PC-3 (cell line): ENCODE measurements at places on chromosomes 7 and 10. TPM values are rescaled to one million over a fixed set of nuclear protein-coding genes. Genes with fewer than 3 reads are reported as not detected.

GRCh38 chr7:133748443-133749407 lies 378.4 kb upstream of the LRGUK start:
- DNase-seq = no peak

GRCh38 chr7:96241855-96242254 lies 80.0 kb downstream of the SLC25A13 start:
- DNase-seq = no peak

- DNase-seq = no peak
Observed at GRCh38 chr7:133575726-133576440, 323.0 kb downstream of the EXOC4 start.

DNA sequence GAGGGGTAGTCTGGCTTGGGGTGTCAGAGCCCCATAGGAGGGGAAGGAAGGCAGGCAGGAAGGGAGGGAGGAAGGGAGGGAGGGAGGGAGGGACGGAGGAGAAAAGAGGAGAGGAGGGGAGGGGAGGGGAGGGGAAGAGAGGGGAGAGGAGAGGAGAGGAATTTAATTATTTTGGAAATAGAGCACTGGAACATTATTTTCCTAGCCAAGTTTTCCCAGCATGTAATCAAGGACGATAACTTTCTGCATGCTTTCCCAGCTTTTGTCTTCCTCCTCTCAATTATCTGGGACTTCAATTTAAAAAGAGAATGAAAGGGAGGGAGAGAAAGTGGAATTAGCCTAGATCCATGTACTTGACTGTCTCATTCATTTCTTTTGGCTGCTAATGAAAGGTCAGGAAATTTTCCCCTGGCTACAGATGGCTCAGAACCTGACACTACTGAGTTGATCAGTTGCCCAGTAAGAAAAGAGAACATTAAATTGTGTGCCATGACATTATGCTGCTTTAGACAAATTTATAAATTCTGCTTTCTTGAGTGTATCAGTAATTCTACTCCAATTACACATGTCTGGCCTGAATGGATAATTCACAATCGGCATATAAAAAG lies 148.8 kb downstream of the LRRC4 start:
- DNase-seq = no peak

- peak; percentile 79 for DNase-seq
Observed at GRCh38 chr7:135335628-135336139, 102.0 kb downstream of the STRA8 start.

DNA sequence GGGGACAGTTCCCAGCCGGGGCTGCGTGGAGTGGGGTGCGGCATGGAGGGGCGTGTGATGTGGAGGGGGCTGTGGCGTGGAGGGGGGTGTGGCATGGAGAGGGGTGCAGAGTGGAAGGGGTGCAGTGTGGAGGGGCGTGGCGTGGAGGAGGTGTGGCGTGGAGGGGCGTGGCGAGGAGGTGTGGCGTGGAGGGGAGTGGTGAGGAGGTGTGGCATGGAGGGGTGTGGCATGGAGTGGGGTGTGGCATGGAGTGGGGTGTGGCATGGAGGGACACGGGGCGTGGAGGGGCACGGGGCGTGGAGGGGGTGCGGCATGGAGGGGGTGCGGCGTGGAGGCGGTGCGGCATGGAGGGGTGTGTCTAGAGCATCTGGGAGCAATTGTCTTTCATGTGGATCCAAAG lies 33.6 kb downstream of the NKX6-2 start:
- DNase-seq = no peak

GRCh38 chr7:30888747-30889146 lies 22.9 kb upstream of the AQP1 start:
- DNase-seq = peak; percentile 74

GRCh38 chr7:141071260-141071854 lies 2.5 kb upstream of the TMEM178B start:
- DNase-seq = peak; percentile 23

GRCh38 chr10:110220398-110220797 lies 13.0 kb downstream of the MXI1 start:
- no peak for DNase-seq

DNA sequence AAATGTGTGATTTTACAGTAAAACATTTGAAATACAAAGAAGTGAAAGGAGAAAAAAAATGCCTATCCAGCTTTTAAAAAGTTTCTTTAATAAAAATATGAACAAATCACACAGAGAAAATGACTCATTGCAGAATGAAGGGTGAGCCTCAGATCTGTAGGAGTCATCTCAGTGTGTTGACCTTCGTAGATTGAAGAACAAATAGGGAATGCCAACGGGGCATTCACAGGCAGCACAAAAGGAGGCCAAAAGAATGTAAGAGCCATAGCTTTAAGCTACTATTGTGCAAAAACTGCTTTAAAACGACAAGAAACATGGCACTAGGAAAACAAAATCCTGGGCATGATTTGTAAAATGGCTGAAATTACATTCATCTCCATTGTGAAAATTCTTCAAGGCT lies 782.7 kb upstream of the CELF2 start:
- no peak for DNase-seq

GRCh38 chr7:71377469-71377868 lies 245.5 kb downstream of the GALNT17 start:
- no peak for DNase-seq

GRCh38 chr10:99346247-99346646 lies 17.1 kb downstream of the CNNM1 start:
- peak; percentile 75 for DNase-seq

DNA sequence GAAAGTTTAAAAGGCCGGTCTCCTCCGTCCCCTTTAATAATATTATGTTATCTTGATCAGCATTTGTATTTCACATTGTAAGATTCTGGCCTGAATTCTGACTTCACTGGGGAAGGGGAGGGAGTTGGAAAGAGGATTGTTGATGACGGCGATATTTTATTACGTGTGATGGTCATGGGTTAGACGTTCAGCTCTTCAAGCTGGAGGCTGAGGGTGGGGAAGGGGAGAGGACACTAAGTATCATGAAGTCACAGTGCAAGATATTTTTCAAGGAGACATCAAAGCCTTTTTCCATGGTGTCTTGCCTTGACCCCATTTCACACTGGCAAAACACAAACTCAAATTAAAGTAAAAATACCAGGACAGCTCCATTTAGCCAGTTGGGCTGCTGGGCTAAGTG lies 126.7 kb downstream of the WDR11 start:
- no peak for DNase-seq

GRCh38 chr7:31986878-31987518 lies 83.2 kb downstream of the PDE1C start:
- DNase-seq = peak; percentile 65

DNA sequence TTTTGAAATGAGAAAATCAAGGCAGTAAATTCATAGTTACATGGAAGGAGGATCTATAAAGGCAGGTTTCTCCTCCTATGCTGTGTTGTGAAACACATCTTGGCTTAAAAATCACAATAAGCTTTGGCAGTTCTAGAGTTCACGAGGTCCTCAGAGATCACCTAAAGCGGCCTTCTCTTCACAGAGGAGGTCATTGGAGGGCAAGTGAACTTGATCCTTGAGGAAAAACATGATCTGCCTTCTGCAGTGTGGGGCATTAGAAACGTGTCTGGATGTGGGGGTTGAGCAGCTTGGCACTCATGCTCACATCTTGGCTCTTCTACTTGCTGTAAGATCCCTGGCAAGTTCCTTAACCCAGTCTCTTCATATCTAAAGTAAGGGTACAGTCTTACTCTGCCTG lies 96.1 kb upstream of the BMPER start:
- no peak for DNase-seq

DNA sequence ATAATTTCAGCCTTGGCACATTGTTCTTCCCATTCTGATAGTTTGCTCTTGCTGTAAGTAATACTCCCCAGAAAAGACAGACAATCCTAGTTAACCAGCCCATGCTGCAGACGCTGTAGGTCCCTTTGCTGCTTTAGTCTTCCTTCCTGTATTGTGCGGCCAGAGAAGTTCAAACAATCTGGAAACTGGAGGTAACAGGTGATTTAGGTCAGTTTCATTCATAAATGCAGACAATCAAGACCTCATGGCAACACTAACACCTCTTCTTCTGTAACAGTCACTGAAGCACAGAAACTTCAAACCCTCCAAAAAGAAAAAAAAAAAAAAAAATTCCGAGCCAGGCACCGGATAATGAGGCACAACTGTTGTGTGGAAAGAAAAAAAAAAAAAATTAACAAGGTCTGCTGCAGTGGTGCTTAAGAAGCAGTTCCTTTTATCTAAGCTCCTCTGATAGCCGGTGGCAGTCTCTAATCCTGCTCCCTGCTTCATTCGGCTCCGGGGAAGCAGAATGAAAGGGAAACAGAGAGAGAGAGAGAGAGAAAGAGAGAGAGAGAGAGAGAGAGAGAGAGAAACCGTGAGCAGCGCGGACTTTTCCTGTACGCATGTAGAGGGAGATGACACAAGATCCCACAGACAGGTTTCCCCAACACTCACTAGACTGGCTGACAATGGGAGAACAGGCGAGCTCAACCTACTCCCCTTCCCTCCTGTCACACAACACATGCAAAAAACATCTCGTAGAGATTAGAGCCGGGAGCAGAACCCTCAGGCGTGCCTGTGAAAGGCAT lies at the start of gene SEMA3A:
Gene SEMA3A, minus strand, starts transcription at position 306 of the 788 bp plus-strand sequence. Its CDS starts 203 bp downstream, at position 103.
- DNase-seq = peak; percentile 77

DNA sequence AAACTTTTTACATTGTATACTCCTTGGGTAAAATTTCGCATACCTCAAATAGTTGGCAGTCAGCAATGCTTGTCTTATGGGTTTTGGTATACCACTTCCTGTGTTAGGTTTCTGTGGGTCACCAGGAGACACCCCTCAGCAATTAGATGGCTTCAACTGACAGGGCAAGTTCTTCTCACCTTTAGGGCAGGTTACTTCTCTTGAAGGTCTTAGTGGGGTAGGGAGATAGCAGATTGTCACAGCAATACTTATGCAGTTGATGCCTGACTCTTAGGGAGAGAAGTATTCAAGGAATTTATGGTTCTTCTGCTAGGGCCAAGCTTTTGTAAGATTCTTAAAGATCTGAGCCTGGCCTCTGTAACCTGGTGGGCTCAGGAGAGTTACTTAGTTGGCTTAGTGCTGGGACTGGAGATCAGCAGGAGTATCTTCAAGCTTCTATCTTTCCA lies 42.9 kb downstream of the MKLN1 start:
- DNase-seq = peak; percentile 62

DNA sequence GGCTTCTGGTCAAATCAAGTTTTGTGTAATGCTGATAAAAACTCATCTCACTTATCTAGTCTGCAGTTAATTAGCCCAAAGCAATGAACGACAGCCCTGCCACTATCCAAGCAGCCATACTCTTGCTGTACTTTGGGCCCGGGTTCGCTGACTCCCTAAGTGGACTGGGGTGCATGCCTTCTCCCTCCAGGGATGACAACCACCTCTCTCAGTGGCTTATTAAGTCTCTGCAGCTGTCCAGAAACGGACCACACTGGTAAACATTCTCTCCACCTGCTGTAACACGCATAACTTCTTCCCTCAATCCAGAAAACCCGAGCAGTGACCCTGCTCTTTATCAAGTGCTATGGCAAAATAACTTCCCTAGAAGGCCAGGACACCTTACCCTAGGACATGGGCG lies 3.9 kb downstream of the FBXW4 start:
- no peak for DNase-seq

- DNase-seq = peak; percentile 62
Observed at GRCh38 chr10:121823993-121824463, 103.8 kb downstream of the ATE1 start.

DNA sequence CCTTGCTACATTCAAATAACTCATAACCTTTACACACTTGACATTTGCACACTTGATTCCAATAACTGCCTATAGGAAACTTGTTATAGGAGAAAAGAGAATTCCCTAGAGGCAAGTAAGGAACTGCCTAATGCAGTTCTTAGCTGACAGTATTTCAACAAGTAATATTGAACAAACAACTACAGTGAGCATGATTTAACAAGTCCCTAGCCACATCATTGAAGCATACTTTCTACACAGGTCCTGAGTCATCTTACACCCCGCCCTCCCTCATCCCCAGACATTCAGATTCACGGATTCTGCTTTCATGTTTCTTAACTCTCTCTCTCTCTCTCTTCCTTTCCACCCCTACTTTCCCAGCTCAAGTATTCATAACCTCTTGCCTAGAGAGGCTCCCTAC lies 153.5 kb downstream of the LSM5 start:
- DNase-seq = peak; percentile 26

GRCh38 chr7:157140511-157140905 lies 1.8 kb downstream of the UBE3C start:
- no peak for DNase-seq

- no peak for DNase-seq
Observed at GRCh38 chr7:80210400-80210799, 75.8 kb downstream of the GNAI1 start.

DNA sequence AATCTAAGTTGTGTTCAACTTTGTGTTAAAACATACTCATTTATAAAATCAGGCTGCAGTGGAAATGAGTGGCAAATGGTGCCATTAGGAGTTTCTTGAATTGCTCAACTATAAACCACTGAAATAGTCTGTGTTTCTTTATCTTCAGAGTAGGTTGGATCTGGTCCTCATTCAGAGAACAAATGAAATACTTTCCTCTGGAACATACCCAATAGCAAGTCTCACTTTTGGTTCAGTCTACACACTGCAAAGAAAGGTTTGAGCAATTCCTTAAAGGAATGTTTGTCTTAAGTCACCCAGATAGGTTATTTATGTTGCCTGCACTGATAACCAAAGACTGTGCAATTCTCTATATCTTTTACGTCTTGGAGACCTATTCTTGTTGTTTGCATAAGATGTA lies 62.5 kb downstream of the ABCB4 start:
- DNase-seq = no peak

DNA sequence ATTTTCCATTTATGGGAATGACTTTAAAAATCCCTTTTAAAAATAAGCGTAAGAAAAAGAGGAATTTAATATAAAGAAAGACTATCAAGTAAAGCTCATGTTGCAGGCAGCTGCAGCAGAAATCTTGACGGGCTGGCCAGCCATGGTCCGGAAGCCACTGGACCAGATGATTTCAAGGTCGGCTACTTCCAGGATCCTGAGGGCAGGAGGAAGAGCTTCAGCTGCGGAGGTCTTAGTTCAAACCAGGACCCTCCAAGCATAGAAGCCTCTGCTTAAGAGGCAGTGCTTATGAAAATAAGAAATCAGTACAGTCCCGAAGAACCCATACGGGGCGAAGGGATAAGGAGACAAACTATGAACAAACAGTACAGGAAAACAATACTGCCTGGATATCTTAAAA lies 220.2 kb upstream of the CELF2 start:
- DNase-seq = no peak

GRCh38 chr7:122544463-122544862 lies 154.5 kb downstream of the RNF133 start:
- no peak for DNase-seq

GRCh38 chr10:15278786-15279185 lies 92.3 kb downstream of the FAM171A1 start:
- no peak for DNase-seq

- DNase-seq = no peak
Observed at GRCh38 chr7:30476459-30477145, 2.0 kb downstream of the NOD1 start.

SLC18A3 gene
- not detected in 2 replicates for total RNA-seq

GARS1 gene
- 95.4 and 106 TPM in 2 replicates for total RNA-seq

VWA2 gene
- total RNA-seq = not detected in 2 replicates

PNLIPRP1 gene
- not detected in 2 replicates for total RNA-seq

CYP2C9 gene
- not detected in 2 replicates for total RNA-seq

TUBAL3 gene
- not detected in 2 replicates for total RNA-seq

ATRNL1 gene
- not detected in 2 replicates for total RNA-seq

FEZF1 gene
- not detected in 2 replicates for total RNA-seq

HTR5A gene
- total RNA-seq = not detected in 2 replicates

PTPN12 gene
- 26.2 and 34.3 TPM in 2 replicates for total RNA-seq

TAS2R39 gene
- not detected in 2 replicates for total RNA-seq

RSU1 gene
- 21.2 and 26.0 TPM in 2 replicates for total RNA-seq

C10orf95 gene
- total RNA-seq = 1.6 and 1.9 TPM in 2 replicates

TPK1 gene
- total RNA-seq = 1.3 and 4.5 TPM in 2 replicates

SEMA3C gene
- total RNA-seq = 27.4 and 28.0 TPM in 2 replicates

TFR2 gene
- total RNA-seq = not detected in 2 replicates

IGF2BP3 gene
- total RNA-seq = 8.9 and 11.7 TPM in 2 replicates

C7orf57 gene
- total RNA-seq = 0.15 TPM in 1 of 2 replicates, not detected in the other

SPDYE9 gene
- total RNA-seq = not detected in 2 replicates
